ENCODE measurements at places on chromosomes 1 and 21.

DNA sequence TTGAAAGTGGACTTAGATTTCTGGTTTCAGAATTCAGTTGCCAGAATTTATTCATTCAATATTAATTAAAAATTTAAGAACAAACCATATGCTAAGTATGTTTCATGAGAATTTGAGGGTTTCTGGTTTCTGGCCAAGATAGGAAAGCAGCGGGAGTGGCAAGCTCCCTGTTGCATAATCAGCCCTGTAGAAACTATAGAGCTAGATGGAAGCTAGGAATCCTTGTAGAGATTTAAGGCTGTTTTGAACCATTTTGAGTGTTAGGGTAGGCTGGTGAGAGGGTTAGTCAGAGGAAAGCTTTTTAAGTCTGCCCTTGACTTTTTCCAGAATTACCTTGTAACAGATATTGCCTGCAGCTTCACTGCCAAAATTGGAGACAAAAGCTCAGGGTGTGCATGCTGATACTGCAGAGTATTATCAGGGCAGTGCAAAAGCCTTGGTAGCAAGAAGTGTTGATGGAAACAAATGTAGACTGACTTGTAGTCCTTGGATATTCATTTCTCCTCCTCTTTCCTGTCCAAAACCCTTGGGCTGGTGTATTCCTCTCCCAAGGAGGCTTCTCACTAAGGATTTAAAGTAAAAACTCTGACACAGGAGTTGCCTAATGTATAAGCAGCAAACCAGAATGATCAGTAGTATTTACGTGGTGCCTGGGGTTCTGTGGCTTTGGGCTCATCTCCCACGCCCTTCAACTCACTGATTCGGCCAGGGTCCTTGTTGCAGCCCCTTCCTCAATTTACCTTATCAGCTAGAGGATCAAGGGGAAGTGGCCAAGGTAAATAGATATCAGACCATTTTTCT lies 12.6 kb upstream of the GIPC2 start:
- no peak for DNase-seq

GRCh38 chr1:16162163-16162822 lies 6.4 kb upstream of the EPHA2 start:
- peak; percentile 25 for DNase-seq

DNA sequence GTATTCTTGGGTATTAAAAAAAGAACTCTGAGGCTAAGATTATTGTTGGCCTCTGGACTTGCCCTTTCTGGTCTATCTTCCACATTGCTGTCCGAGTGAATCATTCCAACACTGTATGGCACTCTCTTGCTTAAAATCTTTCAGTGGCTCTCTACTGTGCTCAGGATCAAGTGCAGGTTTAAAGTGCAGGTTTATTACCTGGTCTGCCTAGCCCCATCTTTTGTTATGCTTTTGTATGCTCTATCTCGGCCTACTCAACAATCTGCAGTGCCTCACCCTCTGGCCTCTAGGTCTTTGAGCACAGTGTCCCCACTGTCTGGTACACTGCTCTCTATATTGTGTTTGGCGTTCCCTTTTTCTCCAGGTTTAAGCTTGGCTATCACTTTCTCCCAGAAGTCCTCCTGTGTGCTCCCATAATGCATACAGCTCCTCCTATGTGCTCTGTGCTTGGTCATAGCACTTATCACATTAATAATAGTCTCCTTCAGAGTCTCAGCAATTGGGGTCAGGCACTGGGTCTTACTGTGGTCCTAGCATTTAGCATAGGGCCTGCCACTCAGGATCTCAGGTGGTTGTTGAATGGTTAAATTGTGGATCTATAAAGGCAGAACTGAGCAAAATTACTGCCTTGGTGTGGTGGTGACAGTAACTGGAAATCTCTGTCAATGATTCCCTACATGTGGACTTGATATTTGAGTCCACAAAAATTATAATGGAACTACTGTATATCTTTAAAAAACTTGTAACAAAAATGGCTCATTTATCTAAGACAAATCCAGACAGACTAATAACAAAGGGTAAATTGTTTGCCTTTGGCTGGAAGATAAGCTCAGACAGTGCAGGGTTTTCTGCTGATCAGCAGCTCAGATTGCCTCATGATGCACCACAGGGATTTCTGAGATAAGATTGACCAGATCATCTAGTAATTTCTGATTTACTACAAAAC lies 10.6 kb upstream of the LDLRAD1 start:
- no peak for DNase-seq

DNA sequence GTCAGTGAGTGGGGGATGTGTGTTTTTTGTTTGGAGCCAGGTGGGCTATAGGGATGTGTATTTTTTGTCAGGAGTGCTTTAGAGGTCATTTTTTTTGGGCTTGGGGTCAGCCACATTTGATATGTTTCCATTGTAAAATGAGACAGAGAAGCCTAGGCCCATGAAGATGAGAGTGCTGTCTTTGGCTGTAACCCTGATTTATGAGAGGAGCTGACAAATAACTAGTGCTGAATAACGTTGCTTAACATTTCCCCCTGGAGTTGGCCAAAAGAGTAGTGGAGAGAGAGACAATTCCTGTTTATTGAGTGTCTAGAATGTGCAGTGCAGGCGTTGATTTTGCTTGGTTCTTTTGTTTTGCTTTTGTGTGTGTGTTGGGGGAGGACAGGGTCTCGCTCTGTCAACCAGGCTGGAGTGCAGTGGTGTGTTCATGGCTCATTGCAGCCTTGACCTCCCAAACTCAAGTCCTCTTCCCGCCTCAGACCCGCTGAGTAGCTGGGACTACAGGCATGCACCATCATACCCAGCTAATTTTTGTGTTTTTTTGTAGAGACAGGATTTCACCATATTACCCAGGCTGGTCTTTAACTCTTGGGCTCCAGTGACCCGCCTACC lies 64.7 kb downstream of the S1PR1 start:
- DNase-seq, result no peak

- DNase-seq, result no peak
Measured at GRCh38 chr1:156509424-156510034, 9.0 kb upstream of the MEF2D start.

GRCh38 chr1:43527111-43527878 lies 3.4 kb upstream of the PTPRF start:
- DNase-seq, result no peak

DNA sequence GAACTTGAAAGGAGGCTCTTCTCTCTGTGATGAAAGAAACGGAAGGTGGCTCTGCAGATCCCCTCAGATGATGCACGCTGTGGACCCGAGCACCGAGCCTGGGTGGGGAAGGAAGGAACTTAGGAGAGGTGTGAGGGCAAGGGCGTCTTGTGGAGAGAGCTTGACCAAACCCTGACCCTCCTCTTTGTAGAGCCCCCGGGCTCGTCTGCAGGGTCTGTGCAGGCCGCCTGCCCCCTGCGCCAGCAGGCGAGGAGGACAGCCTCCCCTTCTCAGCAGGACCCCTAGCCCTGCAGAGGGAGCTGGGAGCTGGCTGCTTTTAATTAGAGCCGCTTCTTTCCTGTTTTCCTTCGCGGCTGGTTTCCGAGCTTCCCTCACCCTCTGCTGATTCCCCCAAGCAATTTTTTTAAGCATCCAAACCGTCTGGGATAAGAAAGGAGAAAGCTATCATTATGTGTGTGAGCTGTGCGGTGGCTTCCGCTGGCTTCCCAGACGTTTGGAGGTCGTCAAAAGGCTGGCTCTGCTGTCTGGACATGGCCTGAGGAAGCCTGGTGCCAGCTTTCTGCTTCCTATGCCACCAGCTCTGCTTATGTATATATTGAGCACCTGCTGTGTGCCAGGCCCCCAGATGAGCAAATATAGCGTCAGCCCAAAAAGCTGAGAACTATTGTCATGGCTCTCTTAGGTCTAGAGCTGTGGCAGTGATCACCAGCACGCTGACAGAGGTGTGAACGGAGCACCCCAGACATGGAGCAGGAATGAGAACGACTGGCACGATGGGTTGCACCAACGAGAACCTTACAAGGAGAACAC lies 160.2 kb upstream of the IRF2BP2 start:
- no peak for DNase-seq

GRCh38 chr1:159786465-159786864 lies 5.7 kb downstream of the DUSP23 start:
- no peak for DNase-seq

DNA sequence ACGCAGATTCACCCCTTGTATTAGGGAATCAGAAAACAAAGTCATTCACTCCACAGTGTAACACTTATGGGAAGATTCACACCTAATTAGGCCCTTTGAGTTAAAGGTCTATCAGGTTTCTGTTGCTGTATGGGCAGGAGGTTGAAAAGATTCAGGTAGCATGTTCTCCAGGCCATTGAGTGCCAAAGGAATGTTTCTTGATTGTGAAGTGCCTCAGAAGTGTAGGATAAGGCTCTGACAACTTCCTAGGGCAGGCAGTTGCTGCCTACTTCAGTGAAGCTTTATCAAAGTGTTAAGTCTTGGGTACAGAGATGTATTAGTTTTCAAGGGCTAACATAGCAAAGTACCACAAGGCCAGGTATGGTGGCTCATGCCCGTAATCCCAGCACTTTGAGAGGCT lies 48.7 kb upstream of the RGS18 start:
- DNase-seq, result no peak

DNA sequence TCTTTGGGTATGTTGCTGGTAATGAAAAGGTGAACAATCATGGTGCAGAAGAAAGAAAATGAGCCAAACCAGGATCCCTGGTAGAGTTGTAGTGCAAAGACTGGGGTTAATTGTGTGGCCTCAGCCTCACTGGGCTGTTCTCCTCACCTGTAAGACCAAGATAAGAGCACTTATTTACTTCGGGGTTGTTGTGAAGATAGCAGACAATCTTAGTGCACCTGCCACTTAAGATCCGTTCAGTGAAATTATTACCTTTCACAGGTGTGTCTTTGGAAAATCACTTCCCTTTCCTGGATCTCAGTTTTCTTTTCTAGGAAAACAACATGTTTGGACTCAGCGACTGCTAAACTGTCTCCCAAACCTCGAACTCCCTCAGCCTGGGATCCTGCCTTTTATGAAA lies 1.3 kb upstream of the FGGY start:
- no peak for DNase-seq

DNA sequence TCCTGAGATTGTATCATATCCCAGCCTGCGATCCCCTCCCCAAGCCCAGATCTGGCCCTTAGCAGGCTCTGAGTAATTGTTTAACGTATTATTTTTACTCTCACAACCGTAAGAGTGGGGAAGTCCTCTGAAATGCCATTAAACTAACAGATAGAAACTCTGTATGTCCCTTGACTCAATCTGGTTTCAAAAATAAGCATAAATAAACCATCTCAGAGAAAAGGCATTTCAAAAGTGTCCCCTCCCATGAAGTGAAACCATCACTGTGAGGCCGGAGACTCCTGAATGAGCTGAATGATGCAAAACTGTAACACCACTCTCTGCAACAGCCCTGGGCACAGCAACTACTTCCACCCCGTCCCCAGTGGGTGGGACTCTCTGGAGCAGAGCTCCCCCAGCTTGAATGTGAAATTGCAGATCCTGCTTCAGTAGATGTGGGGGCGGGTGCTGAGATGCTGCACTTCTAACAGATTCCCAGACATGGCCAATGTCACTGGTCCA lies 104.1 kb downstream of the SYF2 start:
- no peak for DNase-seq

- DNase-seq, result no peak
Measured at GRCh38 chr1:97145321-97145956, 423.9 kb downstream of the PTBP2 start.

DNA sequence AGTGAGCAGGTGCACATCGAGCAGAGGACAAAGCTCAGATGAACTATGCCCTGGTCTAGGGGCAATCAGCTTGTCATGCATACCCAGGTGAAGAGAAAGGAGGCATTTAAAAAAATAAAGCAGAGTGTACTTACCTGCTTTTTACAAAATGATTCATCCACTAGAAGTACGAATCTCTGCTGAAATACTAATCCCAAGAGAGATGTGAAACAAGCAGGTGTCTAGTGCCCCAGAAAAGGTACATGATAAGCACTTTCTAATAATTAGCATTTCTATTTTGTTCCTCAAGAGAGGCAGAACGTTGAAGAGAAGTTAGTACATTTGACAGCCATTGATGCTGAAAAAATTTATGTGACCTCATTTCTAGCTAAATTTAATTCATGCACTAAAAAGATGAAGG lies 31.1 kb downstream of the CHODL start:
- DNase-seq, result no peak

GRCh38 chr1:8551613-8552489 lies 233.9 kb downstream of the SLC45A1 start:
- no peak for DNase-seq

DNA sequence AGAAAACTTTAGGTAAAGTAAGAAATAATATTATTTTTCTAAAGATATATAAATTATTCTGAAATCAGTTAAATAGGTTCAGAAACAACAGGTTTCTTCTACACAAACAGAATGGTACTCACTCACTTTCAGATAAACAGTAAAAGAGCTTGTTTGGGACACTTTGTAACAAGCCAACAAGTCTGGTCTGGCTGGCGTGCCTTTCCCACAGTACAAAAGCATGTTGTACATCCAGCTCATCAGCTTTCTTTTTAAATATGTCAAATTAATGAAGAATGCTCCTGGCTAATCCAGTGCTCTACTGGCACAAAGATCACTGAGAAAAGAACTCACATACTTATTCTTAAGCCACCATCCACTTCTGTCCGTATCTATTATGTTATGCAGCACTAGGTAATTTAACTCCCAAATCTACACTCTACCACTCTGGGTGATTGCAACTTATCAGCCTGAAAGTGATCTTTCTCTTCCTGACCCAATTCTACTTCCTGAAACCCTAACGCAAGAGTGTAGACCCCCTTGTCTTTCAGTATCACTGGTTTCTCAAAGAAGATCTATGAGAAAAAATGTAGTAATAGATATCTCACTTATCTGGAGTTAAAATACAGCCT lies 32.6 kb downstream of the TRIT1 start:
- DNase-seq, result no peak

- DNase-seq, result no peak
Measured at GRCh38 chr1:2814511-2815075, 13.1 kb upstream of the TTC34 start.

DNA sequence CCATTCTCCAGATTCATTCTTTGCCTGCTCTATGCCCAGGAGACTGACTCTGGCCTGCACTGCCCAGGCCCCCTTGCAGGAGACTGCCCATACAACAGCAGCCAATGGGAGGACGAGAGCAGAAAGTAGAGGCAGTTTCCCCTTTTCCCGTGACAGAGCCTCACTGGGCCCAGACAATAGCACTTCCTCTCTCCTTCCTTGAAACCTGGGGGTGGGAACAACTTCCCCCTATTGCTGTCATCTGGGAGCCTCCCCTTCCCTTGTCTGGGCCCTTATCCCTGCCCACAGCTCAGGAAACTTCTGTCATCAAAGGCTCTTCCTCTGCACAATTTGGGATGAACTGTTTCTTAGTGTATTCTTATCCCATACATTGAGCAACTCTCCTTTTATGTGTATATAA lies 60.8 kb upstream of the KCNJ15 start:
- no peak for DNase-seq

DNA sequence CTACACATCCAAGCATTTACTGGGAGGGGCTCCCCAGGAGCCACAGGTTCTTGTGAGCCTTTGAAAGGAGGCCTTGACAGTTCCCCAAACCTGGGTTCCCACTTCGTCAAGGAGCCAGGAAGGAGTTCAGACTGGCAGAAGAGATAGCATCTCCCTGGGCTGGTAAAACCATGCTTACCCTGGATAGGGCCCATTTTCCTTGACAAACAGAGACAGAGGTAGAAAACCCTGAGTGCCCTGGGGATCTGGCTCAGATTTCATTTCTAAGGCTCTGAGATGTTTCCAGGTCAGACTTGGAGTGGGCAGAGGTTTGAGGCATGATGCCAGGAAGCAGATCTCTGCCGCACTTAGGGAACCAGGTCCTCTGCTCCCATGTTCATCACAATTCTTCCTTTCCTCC lies 2.7 kb downstream of the ETNK2 start:
- DNase-seq, result no peak

Measured in stimulated activated CD8-positive, alpha-beta memory T cell treated with anti-CD3 and anti-CD28 coated beads, Interleukin-4, amount 100 ng/mL, for 1 hour (primary cell).